ENCODE measurements at places on chromosomes 5 and 9.

DNA sequence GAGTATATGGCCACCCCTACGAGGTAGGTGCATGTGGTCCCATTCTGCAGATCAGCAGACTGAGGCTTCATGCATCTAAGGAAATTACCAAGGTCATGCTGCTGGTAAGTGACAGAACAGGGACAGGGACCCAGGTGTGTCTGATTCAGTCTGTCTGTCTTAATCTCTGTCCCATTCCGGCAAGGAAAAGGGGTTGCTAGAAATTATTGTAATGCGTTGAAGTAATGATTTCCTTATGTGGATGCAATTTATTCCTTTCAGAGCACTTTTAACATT lies 76.8 kb downstream of the AMBP start:
- DNase-seq, result no peak

DNA sequence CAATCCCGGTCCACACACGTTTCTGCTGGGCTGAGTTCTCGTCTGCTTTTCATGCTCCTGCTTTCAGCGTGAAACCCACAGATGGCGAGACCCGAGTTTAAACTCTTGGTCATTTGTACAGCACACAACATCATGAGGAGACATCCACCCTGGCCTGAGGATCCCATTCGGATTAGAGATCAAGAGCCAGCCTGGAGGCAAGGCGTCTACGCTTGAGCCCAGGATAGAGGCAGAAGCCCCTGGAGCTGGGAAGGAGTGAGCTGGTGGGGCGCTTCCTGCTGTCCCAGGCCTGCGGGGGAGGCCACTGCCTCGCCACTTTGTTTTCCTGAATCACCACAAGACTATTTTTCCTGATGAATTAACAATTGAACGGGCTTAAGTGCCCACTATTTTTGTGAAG lies 281.9 kb upstream of the IRX4 start:
- DNase-seq, result no peak

DNA sequence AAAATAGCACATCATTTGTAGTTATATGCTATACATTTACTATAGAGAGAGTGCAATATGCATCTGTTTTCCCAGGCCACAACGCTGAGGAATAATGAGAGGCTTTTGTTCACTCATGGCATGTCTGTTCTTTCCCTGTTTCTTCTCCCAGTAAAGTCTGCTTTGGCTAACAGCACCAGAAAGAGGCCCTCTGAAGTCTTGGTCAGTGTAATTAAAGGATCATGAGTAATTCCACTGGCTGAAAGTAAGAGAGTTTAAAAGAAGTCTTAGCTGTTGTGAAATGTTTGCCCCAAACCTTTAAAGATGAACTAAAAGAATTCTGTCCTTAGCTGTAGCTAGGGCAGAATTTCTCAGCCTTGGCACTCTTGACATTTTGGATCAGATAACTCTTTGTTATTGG lies 228.8 kb downstream of the TLE4 start:
- no peak for DNase-seq

GRCh38 chr5:29161399-29162291 lies 2031.8 kb upstream of the CDH6 start:
- DNase-seq, result no peak

Data from activated naive CD4-positive, alpha-beta T cell treated with anti-CD3 and anti-CD28 coated beads, Interleukin-2, amount 50 U/mL, for 72 hours (primary cell).